Fibroblast of the aortic adventitia (primary cell): ENCODE measurements at places on chromosomes 1 and 21.

- DNase-seq: peak; percentile 80
These were observed 273.1 kb upstream of the SNX7 start for GRCh38 chr1:98388441-98388840.

DNA sequence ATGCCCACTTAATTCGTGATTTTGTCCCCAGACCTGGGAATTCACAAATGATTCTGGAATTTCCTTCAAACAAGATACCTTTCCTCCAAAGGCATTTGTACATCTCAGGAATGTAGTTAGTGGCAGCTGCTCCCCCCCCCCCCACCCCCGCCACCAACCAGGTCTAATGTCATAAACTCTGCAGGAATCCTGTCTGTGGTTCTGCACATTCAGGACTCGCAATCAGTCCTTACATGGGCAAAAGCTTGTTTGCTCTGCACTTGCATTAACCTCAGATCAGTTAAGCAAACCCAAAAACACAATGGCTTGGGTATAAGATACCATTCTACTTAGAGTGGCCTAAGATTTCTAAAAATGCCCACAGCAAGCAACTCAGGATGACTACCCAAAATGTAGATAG lies 143.8 kb downstream of the TGFB2 start:
- DNase-seq: no peak

GRCh38 chr1:28519946-28520725 lies 14.3 kb downstream of the RCC1 start:
- no peak for DNase-seq

DNA sequence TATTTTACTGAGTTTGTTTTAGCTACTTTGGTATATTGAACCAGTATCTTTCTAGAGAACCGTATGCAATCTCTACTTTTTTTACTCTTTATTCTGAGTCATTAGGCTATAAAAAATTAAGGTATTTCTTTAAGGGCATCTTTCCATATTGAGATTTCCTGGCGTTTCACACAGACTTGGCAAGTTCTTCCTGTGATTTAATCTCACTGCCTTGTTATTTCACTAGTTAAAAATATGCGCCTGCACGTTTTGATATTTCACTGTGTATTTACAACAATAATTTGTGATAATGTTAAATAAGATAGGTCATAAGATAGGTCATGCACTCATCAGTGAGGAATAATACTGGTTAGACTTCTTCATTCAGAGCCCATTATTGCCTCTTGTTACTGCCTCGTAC lies 16.2 kb upstream of the CR1L start:
- DNase-seq: peak; percentile 59

DNA sequence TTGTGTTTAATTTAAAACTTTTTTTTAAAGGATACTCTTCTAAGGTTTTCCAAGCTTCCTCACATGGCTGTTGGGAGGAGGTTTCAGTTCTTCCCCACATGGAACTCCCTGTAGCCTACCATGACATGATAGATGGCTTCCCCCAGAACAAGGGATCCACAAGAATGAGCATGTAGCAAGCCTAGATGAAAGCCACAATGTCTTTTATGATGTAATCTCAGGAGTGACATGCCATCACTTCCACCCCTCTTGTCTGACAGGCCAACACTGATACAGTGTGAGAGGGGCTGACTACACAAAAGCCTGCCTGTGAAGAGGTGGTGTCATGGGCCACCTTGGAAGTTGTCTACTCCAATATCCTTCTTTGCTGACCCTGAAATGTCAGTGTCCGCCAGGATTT lies 32.0 kb downstream of the CD34 start:
- no peak for DNase-seq

GRCh38 chr1:111983500-111983899 lies 6.0 kb downstream of the KCND3 start:
- DNase-seq: no peak

- no peak for DNase-seq
These were observed 48.5 kb downstream of the RHBG start for GRCh38 chr1:156417401-156418020.

DNA sequence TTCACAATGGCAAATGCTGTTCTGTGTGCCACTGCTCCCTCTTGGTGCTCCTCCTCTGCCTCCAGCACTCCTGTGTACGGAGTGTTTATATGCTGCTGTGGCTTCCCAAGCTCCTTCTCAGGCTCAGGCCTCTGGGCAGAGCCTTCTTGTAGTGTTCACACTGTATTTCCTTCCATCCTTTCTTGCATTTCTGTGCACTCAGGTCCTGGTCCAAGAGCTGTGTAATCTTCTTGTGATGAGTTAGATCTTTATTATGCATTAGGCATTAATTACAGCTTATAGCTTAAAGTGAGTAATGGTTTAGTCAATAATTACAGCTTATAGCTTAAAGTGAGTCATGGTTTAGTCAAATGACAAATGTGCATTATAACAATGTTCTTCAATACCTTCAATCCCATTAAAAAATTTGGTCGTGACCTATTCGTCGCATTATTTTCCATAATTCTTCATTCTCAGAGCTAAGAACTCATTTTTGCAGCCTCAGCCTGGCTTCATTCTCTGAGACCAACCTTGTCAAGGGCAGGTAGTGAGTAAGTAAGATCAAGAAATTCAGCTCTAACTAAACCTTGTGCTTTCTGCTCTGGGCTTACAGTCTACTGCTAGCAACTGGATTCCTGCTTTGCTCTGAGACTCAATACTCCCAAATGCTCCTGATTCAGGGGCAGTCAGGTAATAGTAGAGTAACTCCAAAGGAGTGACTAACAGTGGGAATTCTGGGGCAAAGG lies 154.5 kb upstream of the SPAG17 start:
- no peak for DNase-seq

GRCh38 chr1:147772570-147772969 lies 12.2 kb upstream of the GJA5 start:
- DNase-seq: no peak

- DNase-seq: no peak
These were observed 3.8 kb downstream of the LRRC3 start for GRCh38 chr21:44458971-44459711.

- no peak for DNase-seq
These were observed 45.9 kb downstream of the TCP10L start for GRCh38 chr21:32539378-32539777.

- peak; percentile 36 for DNase-seq
These were observed 22.9 kb downstream of the SPSB1 start for GRCh38 chr1:9315411-9316079.

DNA sequence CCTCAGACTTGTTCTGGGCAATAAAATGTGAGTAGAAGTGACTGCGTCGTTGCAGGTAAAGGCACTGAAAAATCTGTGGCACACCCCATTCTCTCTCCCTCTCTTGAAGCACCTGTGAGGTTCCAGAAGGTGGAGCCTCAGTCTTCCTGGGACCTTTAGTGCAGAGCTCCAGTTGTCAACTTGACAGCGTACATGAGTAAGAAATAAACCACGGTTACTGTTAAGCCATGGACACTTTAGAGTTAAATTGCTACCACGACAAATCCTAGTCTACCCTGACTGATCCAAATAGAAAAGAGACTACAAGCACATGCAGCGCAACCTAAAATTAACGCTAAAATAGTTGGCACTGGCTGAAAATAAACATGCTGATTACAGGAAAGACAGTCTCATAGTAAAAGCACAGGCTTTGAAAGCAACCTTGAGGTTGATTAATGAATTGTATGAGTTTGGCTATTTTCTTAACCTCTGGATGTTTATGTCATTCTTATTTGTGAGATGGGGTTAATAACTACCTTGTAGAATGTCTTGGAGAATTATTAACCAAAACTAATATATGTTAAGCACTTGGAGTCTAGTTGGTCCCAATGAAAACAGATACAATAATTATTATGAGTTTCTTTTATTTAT lies 93.0 kb upstream of the PLPPR4 start:
- DNase-seq: no peak

GRCh38 chr1:14672005-14672404 lies 73.5 kb downstream of the KAZN start:
- DNase-seq: no peak

- peak; percentile 78 for DNase-seq
These were observed 39.0 kb downstream of the DPT start for GRCh38 chr1:168689726-168690602.

GRCh38 chr1:101311146-101311920 lies 74.5 kb downstream of the S1PR1 start:
- no peak for DNase-seq

DNA sequence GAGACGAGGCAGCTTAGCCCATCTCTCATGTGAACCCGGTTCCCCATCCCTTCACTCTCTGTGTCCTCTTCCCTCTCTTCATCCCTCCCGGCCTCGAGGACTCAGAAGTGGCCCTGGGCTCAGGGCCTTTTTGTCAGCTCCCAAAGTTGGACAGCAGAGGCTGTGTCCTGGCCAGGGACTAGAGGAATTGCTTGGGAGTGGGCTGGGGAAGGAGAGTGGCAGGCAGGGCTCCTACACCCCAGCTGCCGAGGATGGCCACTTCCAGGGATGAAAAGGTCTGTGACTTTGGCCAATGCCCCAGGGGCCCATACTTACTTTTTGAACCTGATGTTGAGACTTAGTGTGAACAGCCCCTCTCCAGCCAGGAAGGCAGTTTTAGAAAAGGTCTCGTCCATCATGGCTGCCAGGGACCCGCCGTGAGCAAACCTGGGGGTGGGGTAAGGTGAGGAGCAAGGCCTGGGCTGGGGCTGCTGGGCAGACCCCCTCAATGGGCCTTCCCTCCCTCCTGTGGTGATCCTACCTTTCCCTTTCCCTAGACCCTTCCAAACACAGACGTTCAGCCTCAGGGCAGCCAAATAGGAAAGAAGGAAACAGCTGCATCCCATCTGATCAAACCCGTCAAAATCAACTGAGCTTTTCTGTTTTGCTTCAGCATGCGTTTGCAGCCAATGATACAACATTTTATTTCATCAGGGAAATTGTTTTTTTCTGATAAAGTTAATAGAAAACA lies 5.5 kb downstream of the THEM5 start:
- DNase-seq: peak; percentile 51

DNA sequence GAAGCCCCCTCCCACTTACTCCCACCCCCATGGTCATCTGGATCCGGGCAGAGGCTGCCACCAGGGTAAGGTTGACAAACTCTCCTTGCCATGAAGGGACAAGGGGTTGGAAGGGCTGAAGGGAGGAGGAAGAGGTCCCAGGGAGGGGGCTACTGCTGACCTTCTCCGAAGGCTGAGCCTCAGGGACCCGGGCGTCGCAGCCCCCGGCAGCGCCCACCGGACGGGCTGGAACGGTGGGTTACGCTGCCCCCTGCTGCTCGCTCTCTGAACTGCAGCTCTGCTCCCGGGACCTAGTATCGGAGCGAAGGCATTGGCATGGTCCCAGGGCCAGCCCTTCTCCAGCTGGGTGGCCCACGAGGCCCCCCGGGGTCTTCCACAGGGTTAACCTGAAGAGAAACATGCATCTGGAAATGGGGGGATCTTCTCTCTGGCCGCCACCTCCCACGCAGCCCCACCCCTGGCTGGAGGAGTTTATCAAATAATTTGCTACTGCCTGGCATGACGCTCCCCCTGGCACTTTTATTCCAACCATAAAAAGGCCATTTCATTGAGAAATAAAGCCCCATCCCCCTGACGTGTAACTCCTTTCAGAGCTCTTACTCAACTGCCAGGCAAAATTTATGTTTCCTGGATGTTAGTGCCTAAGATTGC lies 70.4 kb upstream of the TARDBP start:
- peak; percentile 48 for DNase-seq
